ENCODE measurements at places on chromosomes 4 and X.

DNA sequence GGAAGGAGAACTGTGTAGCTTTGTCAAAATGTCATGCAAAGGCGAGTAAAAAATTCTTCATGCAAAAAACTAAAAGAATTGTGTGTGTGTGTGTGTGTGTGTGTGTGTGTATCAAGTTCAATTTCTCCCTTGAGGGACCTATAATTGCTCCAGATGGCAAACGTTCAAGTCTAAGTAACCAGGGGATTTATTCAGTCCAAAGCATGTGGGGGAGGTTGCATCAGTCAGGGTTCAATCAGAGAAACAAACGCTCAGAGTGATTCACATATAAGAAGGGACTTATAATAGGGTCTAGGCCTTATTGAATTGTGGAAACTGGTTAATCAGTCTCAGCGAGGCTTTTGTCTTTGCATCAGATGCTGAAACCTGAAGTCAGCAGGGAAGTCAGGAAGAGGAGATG lies 5.0 kb downstream of the DCAF8L1 start:
- DNase-seq = no peak

- DNase-seq = no peak
These were observed 584.3 kb downstream of the KLHL13 start for GRCh38 chrX:117532339-117532738.

DNA sequence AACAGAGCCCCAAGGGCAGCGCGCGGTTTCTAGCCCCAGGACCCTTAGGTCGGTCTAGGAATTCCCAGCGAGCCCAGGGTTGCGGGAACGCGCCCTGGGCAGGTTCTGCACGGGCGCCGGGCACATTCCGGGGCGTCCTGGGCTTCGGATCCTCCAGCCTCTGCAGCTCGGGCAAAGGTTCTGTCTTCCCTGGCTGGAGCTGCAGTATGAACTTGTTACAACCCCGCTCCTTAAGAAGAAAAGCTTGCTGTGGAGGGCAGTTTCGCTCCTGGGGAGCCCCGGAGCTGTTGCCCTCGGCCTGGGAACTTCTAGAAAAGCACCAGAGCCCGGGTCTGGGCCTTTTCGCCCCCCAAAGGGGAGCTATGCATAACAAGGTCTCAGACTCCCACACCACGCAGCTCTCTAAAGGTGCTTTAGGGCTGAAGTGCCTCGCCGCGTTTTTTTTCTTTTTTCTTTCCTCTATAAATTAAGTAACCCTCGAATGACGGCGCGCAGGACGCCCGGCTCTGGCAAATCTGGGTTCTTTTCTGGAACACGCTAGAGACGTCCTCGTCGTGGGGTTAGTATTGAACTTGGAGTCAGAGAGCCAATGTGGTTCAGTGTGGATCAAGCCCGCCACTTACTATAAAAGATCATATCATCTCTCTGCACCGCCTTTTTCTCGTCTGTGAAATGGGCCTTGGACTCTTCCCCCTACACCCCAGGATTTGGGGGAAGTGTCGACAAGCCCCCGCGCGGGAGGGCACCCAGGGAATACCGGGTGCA lies 5.7 kb downstream of the MSX1 start:
- peak; percentile 14 for DNase-seq

GRCh38 chr4:55030589-55030988 lies 94.8 kb downstream of the KDR start:
- no peak for DNase-seq

DNA sequence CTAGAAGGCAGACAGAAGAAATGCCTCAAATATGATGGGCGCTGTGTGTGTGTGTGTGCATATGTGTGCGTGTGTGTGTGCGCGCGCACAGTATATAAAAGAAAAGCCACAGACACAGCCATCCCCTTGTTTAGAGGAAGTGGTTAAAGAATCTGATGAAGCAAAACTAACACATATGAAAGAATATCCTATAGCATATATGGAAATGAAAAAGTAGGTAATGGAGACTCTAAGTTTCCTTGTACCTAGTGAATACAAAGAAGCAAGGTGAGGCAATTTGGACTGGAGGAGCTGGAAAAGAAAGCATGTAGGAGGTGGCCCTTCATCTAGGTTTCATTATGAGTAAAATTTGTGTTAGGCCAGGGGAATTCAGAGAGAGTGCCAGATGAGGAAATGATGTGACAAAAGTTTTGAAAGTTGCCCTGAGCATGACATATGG lies 58.6 kb upstream of the MCF2 start:
- DNase-seq = no peak

DNA sequence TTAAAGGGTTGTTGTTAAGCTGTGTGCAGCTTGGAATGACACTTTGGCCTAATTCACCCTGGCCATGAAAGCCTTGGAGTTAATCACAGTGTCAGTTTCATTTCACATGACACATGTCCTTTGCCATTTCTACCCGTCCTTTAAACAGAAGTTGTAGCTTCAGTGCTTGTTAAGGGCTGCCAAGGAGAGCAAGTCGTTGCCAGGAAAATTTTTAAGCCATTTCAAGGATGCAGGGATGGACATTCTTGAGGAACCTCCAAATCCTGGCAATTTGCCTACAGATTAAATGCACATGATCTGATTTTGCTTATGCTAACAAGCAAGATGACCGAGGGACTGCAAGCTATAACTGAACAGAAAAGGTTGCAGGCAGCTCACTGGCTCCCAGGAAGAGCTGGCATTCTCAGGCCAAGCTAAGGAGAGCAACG lies 40.5 kb downstream of the SETD7 start:
- no peak for DNase-seq

GRCh38 chr4:106454581-106454980 lies 86.0 kb upstream of the GIMD1 start:
- no peak for DNase-seq

GRCh38 chrX:132395026-132395425 lies 93.8 kb downstream of the MBNL3 start:
- no peak for DNase-seq

- no peak for DNase-seq
These were observed 14.5 kb upstream of the TXLNG start for GRCh38 chrX:16771483-16772398.

DNA sequence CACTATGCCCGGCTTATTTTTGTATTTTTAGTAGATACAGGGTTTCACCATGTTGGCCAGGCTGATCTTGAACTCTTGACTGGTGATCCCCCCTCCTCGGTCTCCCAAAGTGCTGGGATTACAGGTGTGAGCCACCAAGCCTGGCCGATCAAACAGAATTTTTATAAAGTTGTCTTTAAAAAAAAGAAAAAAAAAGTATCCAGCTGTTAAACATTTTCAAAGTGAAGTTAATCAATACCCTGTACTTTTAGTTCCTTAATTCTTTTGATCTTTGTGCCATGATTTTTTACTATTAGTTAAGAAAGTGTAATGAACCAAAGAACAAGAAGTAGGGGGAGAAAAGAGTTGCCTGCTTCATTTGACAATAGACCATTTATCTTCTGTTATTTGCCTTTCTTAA lies 24.3 kb downstream of the SMAD1 start:
- DNase-seq = no peak

DNA sequence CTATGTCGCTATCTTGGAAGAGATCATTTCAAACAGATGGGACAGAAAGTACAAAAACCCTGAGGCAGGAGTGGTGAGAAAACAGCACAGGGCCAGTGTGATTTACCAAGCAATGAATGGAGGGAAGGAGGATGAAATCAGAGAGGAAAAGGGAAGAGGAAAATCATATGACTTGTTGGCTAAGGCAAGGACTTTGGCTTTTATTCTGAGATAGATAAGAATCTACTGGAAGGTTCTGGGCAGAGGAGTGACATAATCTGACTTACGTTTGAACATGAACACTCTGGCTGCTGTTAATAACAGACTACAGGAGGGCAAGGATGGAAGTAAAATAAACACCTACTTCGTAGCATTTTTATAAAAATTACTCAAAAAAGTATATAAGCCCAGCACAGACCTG lies 207.8 kb upstream of the SLC7A11 start:
- DNase-seq = no peak

- no peak for DNase-seq
These were observed 35.8 kb upstream of the MID1 start for GRCh38 chrX:10656214-10656613.

DNA sequence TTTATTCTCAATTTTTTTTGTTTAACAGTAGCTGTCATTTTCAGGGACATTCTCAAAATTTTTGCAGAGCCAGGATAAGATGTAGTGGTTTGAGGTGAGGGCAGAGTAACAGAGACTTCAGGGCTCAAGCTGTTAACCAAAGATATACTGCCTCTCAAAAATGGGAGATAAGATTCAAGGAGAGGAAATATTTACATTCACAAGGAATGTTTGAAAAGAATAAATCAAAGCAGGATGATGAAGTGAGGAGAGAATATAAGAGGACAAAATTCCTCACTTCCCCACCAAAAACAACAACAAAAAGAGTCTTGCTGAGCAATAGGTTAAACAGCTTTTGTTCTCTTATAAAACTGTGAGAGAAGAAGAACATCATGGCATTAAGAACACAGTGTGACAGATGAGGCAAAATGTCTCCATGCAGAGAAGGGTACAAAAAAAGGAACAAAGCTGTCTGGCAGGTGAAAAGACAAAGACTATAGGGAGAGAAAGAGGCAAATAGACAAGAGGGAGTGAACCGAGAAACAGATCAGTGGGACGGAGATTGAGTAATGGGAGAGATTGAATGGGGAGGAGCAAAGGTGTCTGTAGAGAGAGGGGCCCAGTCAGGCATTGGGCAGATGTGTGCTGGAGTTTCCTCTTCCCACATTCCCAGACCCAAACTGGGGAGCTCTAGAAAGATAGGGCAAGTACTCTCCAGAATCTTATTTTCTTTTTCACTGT lies 106.1 kb upstream of the TMEM150C start:
- DNase-seq = no peak

- DNase-seq = no peak
These were observed 30.1 kb downstream of the ZRSR2 start for GRCh38 chrX:15820106-15821073.

GRCh38 chrX:26026179-26026578 lies 112.0 kb upstream of the MAGEB18 start:
- DNase-seq = no peak

GRCh38 chr4:18390655-18391353 lies 369.2 kb upstream of the LCORL start:
- DNase-seq = no peak

GRCh38 chrX:23616361-23616760 lies 50.9 kb upstream of the PRDX4 start:
- no peak for DNase-seq

GRCh38 chr4:15717086-15717485 lies 14.2 kb downstream of the BST1 start:
- no peak for DNase-seq

GRCh38 chr4:142581881-142582280 lies 264.2 kb downstream of the INPP4B start:
- no peak for DNase-seq

DNA sequence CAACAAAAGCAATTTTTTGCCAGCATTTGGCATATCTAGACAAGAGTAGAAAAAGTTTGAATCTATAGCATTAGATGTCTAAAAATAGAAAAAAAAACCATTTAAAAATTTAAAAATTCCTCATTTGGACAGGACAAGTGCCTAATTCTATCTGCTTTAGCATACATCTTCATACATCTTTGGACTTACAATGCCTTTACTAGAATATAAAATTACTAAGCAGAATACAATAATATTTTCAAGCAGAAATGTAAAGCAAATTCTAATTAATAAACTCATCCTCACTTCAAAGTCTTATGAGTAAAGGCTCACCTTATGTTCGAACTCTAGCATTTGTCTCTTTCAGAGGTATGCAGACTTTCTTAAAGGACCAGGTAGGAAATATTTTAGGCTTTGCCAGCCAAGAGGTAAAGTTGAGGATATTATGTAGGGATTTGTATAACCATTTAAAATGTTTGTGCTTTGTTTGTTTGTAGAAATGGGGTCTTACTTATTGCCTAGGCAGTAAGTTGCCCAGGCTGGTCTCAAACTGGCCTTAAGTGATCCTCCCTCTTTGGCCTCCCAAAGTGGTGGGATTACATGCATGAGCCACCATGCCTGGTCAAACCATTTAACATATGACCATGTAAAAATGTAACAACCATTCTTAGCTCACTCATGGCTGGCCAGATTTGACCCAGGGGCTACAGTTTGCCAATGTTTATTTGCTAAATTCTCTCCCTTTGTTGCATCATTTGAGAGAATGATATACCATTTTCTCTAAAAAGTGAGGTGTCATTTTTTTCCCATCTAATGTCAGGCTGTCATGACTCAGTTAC lies 29.1 kb downstream of the UGDH start:
- no peak for DNase-seq

- no peak for DNase-seq
These were observed at the start of gene IL2RG for GRCh38 chrX:71111141-71111843. IL2RG (minus strand) TSS chrX:71111577; CDS start chrX:71111539, 38 bp downstream.

DNA sequence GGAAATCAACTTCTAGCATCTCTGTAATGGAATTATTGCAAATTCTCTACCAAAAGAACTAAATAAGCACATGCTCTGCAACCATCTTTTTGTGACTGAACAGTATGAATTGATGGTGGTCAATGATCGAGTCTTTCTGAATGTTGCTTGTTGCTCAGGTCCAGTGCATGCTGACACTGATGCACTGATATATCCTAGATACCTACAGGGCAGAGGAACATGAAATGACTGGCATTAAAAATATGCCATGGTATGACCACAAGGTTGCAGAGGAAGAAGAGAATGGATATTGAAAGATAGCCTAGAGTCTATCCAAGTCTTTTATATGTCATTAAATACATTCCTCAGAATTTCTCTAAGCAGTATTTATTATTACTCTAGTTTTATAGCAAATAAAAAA lies 692.8 kb upstream of the TENM3 start:
- DNase-seq = no peak

DNA sequence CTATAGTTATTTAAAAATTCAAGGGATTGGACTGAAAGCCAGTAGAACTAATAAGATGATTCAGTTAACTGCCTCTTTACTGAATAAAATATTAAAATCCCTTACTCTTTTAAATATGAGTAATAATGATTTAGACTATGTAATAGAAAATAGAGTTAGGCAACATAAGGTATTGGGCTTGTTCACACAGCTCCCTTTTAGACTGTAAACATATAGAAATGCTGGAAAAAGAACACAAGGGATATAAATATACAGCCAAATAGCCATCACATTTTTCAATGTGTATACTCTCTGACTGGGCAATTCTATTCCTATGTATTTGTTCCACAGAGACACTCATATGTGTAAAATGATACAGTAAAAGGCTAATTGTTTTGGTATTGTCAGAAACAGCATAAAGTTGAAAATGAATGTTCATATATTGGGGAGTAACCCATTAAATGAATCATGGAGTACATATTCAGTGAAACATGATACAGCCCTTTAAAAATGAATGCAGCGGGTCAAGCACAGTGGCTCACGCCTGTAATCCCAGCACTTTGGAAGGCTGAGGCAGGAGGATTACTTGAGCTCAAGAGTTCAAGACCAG lies 129.8 kb downstream of the TBC1D19 start:
- no peak for DNase-seq
